Stimulated activated CD4-positive, alpha-beta T cell treated with anti-CD3 and anti-CD28 coated beads, Interleukin-15, amount 100 ng/mL, for 48 hours (primary cell): ENCODE measurements at places on chromosomes 12 and 14.

DNA sequence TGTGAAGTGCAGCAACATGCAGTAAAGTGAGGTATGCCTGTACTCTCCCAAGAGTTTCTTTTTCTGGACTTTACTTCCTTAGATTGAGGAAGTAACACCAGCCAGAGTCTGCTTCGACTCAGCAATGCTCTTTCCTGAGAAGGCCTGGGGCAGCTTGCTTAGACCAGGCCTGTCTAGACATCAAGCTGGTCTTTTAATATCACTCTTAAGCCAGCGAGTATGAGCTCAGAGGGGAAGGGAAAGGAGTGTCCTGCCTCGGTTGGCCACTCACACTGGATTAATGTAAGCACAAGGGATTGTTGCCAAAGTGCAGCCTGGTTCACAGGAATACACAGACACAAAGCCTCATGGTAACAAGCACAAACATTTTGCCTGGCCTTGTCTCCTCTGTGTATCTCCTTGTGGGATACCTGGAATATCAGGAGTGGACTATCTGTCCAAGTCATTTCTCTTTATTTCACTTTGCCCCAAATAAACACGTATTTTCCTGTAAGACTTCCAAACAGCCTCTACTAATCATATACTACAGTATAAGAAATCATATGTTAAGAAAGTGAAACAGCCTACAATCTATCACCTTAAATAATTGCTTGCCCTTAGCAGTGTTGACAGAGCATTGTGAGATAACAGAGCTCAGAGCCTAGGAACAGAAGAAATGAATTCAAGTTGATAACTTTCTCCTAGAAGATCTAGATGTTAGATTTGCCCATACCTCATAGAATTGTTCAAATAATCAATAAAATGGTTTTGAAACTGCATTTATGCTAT lies 121.2 kb upstream of the DAAM1 start:
- no peak for DNase-seq

GRCh38 chr12:97568336-97569180 lies 106.0 kb downstream of the RMST start:
- no peak for DNase-seq

GRCh38 chr12:104669089-104669721 lies 212.5 kb downstream of the CHST11 start:
- DNase-seq = no peak

DNA sequence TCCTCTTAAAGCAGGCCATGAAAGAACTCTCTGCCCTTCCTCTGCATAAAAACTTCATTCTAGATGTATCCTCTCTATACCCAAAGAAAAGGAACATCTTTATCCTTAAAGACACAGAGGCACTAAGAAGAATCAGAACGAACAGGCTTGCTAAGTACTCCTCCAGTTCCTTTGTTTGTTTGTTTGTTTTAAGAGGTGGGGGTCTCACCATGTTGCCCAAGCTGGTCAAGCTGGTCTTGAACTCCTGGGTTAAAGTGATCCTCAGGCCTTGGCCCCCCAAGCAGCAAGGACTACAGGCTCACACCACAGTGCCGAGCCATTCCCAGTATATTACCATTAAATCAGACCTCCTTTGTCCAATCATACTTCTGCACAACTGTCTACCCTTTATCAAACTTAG lies 14.0 kb downstream of the GDF3 start:
- DNase-seq = no peak

- no peak for DNase-seq
These were observed 1.7 kb downstream of the NUDT4 start for GRCh38 chr12:93379326-93379980.

- no peak for DNase-seq
These were observed 27.1 kb downstream of the KRT18 start for GRCh38 chr12:52975820-52976573.

GRCh38 chr12:14803830-14804160 lies 325 bp downstream of the C12orf60 start:
- DNase-seq = no peak

GRCh38 chr12:131536337-131536736 lies 174.6 kb upstream of the SFSWAP start:
- peak; percentile 10 for DNase-seq

GRCh38 chr12:110885152-110885840 lies 35.1 kb downstream of the MYL2 start:
- no peak for DNase-seq
